Activated effector memory CD4-positive, alpha-beta T cell treated with anti-CD3 and anti-CD28 coated beads, Interleukin-2, amount 50 U/mL, for 16 hours (primary cell): ENCODE measurements at places on chromosomes 12 and 14.

- DNase-seq = no peak
Observed at GRCh38 chr12:58099476-58099875, 158.1 kb downstream of the ATP23 start.

DNA sequence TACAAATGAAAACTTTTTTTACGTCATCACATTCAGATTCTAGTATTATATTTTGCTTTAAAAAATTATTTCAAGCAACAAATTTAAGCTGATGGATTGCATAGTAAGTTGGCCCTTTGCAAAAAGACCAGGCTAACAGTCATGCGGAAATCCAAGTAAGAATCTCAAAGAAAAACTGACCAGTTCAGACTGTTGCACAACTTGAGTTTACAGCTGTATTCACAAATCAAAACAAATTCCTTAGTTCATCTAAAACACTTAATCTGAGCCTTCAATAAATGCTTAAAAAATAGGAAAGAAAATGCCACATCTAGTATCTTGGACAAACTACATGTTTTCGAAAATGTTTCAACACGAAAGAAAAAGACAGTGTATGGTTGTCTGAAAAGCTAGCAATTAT, 847 bp downstream of the CCDC59 start:
- no peak for DNase-seq

- peak; percentile 93 for DNase-seq
Observed at GRCh38 chr14:101731187-101732080, 30.1 kb upstream of the PPP2R5C start.

- peak; percentile 72 for DNase-seq
Observed at GRCh38 chr12:2052826-2053678, at the start of gene CACNA1C. Gene CACNA1C, plus strand, starts transcription at chr12:2052987. Its CDS starts 576 bp downstream, at chr12:2053563.

- DNase-seq = no peak
Observed at GRCh38 chr12:54131641-54132280, 57.0 kb downstream of the SMUG1 start.

DNA sequence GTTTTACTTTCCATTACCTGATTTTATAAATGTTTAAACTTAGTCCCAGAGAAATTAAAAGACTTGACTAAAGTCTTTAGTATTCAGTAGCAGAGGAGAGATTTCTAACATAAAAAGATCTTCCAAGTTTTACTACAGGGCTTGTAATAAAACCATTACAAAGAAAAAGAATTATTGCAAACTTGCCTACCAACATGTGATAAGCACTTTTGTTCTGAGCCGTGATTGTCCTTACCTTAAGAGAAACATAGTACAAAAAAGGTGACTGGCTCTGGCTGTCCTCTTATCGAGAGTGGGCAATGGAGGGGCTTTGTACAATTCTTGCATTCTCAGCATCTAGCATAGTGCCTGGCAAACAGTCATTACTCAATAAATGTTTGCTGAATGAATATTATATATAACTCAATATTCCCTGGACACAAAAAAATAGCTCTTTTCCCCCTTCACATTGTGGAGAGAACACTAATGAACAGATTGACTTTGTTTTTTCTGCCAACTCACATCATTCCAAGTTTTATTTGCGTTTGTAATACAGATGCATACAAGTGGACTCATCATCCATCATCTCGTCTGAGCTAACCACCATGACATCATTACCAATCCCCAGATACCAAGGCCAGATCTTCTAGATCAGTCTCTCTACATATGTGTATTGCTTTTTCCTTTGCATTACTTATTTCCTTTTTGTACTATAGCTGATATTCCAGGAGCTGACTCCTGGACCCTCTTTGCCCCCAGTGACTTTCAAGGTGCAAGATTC, 192.8 kb upstream of the EEA1 start:
- no peak for DNase-seq

DNA sequence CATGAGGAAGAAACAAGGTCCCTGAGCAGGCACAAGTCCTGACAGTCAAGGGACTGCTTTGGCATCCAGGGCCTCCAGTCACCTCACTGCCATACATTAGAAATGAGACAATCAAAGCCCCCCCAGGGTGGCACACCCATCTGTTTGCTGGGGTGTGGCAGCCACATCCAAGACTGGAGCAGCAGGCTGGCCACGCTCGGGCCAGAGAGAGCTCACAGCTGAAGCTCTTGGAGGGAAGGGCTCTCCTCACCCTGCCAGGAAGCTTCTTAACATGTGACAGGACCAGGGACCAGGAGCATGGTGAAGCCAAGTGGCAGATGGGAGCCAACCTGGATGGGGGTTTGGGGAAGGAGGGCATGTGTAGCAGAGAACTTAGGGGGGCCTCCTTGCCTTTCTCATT, 10.0 kb downstream of the CACNB3 start:
- no peak for DNase-seq

- DNase-seq = no peak
Observed at GRCh38 chr14:77041881-77042545, 13.5 kb upstream of the IRF2BPL start.

DNA sequence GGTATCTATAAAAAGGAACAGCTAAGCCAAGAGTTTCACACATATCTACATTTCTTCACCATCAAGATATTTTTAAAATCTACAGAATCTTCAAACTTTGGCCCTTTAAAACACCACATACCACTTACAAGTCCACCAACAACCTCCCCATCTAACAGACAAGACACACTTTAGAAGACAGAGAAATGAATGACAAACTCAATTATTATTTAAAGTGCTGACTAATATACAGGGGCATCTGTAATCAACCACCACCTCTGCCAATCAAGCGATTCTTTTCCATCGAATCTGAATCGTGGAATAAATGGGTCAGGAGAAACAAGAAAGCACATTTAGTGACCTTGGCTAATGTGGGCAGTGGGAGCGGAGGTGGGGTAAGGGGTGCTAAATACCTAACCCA, 7.7 kb downstream of the SETD3 start:
- DNase-seq = no peak

- DNase-seq = no peak
Observed at GRCh38 chr12:124396544-124397398, 101.9 kb downstream of the RFLNA start.

DNA sequence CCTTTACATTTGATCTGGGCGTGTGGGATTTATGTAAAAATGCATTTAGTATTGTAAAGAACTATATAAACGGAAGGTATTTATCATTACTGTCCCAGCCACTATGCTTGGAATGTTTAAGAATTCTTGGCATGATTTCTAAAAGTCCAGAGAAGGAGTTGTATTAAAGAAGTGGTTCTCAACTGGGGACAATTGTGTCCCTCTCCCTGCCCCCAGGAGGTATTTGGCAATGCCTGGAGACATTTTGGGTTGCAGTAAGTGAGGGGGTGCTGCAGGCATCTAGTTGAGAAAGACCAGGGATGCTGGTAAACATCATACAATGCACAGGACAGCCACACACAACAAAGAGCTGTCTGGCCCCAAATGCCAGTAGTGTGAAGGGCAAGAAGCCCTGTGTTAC, 7.2 kb downstream of the SLC38A1 start:
- no peak for DNase-seq

DNA sequence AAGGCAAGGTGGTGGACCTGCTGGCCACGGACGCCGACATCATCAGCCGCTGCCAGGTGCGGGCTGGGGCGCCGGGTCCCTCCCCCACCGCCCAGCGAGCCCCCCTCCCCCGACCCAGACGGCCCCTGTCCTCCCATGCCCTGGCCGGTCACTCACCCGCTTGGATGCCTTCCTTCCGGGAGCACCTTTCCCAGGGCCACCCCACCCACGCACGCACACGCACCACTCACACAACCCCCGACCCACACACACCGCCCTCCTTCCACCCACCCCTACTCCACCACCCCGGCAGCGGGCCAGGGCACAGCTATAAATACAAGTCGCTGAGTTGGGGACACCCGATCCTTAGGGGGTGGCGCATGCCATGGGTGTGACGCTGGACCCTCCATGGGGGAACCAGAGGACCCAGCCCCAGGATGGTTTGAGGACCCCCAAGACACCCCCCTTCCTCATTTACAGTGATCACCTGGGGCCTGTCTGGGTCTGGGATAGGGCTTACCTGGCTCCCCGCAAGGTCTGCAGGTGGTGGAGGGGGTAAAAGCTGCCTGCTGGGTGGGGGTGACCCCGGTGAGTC, 465 bp downstream of the ADSS1 start:
- peak; percentile 70 for DNase-seq

- no peak for DNase-seq
Observed at GRCh38 chr14:60163693-60164092, 1.5 kb downstream of the DHRS7 start.

DNA sequence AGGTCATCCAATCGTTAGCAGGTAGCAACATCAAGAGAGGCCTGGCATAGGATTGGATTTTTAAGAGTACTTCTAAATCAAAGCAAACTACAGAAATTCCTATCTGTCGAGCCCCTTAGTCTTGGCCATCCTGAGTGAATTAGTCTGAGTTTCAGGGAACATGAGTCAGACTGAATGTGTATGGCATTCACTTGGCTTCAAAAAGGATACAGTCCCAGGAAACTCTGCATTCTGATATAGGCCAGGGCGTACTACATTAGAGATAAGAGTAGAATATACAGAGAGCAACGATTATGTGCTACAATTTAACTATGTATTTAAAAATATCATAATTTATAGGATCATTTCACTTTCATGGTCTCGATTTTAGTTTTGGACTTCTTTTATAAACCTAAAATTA, 242.2 kb downstream of the SOX5 start:
- DNase-seq = no peak

GRCh38 chr14:86088156-86088555, 558.2 kb downstream of the FLRT2 start:
- DNase-seq = no peak

- no peak for DNase-seq
Observed at GRCh38 chr12:119695034-119695433, 27.1 kb downstream of the PRKAB1 start.

GRCh38 chr14:66540038-66540437, 32.1 kb downstream of the GPHN start:
- no peak for DNase-seq

GRCh38 chr12:15770581-15770980, 18.6 kb downstream of the EPS8 start:
- DNase-seq = no peak

- DNase-seq = no peak
Observed at GRCh38 chr12:105018776-105019175, 32.7 kb downstream of the NOPCHAP1 start.

- no peak for DNase-seq
Observed at GRCh38 chr14:72999316-72999715, 27.6 kb downstream of the ZFYVE1 start.

GRCh38 chr14:71139294-71139946, 232.2 kb downstream of the PCNX1 start:
- DNase-seq = no peak

GRCh38 chr12:11653215-11653753, 3.8 kb downstream of the ETV6 start:
- peak; percentile 72 for DNase-seq

DNA sequence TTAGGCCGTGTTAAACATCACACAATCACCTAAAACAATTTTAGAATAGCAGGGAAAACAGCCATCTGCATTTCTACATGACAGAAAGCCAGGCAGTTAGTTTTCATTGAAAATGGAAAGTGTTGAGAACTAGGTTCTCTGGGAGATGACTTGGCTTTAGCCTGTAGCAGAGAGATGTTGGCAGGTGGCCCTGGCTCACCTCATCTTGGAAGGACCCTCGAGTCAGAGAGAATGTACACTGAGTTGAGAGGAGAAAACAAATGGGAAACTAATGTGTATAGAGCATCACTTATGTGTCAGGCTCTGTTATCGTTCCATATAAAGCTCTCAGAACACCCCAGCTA, 51.9 kb downstream of the SUSD6 start:
- DNase-seq = no peak

GRCh38 chr12:64890873-64891468, 66.5 kb downstream of the TBC1D30 start:
- no peak for DNase-seq

GRCh38 chr14:105012171-105012985, 8.5 kb downstream of the CDCA4 start:
- DNase-seq = no peak

- no peak for DNase-seq
Observed at GRCh38 chr12:5388581-5389535, 43.0 kb upstream of the NTF3 start.

DNA sequence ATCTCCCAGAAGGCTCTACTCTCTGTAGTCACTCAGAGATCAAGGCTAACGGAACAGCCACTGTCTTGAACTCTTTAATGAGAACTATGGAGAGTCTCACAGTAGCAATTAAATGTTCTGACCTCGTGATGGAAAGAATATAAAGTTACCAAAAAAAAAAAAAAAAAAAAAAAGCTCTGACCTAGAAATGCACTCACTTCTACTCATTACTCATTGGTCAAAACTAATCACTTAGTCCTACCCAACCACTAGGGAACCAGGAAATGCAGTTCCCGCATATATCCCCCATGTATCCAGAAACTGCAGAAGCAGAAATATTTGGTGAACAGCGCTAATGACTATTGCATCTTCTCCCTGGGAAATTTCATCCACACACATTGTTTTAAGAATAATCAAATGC, 29.5 kb upstream of the C12orf76 start:
- no peak for DNase-seq
